SHP77 treated with DMSO at 0.1 percent for 48 hours (cell line): ENCODE measurements at places on chromosomes 7 and 10.

DNA sequence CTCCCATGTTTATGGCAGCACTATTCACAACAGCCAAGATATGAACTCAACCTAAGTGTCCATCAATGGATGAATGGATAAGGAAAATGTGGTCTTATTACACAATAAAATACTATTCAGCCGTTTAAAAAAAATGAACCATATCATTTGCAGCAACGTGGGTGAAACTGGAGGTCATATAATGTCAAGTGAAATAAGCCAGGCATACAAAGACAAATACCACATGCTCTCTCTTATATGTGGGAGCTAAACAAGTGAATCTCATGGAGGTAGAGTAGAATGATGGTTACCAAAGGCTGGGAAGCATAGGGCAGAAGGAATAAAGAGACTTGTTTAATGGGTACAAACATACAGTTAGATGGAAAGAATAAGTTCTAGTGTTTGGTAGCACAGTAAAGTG is 699.1 kb downstream of the NRG3 start:
- no peak for DNase-seq

GRCh38 chr7:100465299-100465698 is 1.2 kb upstream of the SPACDR start:
- DNase-seq, result no peak

- no peak for DNase-seq
Observed at GRCh38 chr10:624605-625332, 64.7 kb downstream of the DIP2C start.

DNA sequence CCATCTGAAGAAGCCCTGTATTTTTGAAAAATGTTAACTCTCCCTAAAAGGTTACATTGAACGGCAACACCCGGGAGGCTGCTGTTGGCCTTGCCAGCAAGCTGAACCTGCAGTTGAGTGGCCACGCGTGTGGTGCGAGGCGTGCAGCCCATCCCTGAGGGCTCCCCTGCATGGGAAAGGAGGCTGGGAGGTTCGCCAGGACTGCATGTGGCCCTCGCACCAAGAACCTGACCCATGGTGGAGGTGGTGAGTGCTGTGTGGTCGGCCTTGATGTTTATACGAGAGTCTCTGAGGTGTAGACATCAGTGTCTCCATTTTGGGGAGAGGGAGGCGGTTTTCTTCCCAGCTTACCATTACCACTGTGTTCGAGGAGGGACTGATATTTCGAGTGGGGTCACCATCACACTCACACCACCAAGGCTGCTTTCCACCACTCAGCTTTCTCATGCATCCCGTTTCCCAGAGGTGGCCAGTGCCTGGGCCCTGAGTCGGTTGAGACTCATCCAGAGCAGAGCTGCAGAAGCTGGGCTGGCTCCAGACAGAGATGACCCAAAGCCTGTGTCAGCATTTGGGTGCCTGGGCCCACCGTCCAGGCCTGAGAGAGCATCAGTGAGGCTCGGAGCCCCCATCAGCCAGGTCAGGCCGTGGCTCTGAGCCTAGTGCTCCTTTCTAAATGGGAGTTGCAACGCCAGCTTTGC is 222.6 kb downstream of the EBF3 start:
- DNase-seq, result no peak

DNA sequence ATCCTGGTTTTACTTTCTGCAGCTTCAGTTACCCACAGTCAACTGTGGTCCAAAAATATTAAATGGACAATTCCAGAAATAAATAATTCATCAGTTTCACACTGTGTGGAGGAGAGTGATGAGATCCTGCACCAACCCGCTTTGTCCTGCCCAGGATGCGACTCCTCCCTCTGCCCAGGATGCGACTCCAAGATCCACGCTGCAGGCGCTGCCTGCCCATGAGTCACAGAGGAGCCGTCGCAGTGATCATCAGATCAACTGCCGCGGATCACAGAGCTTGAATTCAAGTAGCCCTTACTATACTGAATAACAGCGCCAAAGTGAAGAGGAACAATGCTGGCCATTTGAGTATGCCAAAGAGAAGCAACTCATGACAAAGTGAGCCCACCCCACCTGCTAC is 61.5 kb downstream of the GRB10 start:
- no peak for DNase-seq

- no peak for DNase-seq
Observed at GRCh38 chr7:44634187-44634838, 27.9 kb downstream of the OGDH start.

GRCh38 chr7:154416714-154417113 is 364.5 kb downstream of the DPP6 start:
- no peak for DNase-seq

DNA sequence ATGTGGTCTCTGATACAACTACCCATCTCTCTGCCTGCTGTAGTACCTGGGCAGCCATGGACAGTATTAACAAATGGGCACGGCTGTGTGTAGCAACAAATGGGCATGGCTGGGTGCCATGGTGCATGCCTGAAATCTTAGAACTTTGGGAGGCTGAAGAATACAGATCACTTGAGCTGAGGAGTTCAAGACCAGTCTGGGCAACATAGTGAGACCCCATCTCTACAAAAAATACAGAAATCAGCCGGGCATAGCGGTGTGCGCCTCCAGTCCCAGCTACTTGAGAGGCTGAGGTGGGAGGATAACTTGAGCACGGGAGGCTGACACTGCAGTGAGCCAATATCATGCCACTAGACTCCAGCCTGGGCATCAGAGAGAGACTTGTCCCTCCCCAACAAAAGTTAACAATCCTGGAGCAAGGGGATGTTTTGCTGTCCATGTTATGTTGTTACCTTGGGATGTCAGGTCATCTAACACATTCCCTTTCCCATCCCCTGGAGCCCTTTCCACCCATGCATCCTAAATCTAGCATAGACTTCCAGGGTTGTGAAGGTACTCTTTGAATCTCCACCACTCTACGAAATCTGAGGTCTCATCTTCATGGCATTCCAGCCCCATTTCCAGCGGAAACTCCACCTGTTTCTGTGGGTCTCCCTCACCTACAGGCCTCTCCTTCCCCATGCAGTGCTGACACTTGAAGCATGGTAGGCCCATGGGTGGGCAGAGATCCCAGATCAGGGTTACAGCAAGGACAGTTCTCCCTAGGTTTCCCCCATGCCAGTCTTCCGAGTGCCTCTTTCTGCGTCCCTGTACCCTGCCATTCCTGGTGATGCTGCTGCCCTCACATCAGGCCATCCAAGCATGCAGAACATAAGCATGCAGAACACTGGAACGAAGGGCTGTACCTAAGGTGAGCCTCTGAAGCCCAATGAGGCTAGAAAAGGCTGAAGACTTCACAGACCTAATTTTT is 13.1 kb downstream of the FXYD4 start:
- DNase-seq, result no peak

DNA sequence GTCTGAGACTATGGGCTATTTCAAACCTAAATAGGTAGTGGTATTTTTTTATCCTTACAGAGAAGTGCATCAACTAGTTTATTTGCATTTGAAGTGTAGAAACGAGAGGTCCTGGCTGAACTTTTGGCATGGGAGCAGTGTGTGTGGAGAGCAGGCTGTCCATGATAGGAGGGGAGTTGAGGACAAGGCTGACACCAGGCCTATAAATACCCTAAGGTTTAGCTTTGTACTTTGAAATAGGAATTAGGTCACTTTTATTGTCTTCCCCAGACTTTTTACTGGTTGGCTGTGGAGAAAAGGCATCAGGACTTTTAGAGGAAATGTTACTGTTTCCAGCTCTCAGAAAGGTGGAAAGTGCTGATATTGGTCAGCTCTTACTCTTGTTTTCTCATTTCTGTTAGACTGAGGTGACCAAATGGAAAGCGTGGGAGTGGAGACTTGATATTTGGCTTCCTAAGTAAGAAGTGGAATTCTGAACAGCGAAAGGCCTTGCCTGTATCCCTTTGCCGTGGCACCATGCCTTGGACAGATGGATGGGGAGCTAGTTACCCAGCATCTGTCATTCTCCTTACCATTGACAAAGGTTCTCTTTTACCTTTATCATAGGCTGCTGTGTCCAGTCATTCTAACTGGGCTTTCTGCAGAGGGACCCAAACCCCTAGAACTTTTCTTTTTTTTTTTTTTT is 46.0 kb downstream of the GBF1 start:
- no peak for DNase-seq

DNA sequence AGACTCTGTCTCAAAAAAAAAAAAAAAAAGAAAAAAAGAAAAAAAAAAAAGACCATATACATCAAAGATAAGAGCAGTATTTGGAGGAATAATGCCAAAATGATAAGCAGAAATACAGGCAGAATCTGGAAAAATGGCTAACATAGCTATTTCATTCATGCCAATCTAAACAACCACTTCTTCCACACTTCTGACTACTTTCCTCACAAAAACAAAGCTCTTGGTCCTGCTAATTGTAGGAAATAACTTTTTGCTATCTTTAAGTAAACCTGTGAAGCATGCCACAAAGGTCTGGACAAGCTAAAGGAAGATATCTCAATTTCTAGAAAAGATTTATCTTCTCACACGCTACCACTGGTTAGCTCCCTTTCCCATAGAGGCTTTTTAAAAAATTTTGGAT is 30.4 kb downstream of the MICU1 start:
- DNase-seq, result no peak

GRCh38 chr7:80060218-80060806 is 74.3 kb upstream of the GNAI1 start:
- peak; percentile 41 for DNase-seq

DNA sequence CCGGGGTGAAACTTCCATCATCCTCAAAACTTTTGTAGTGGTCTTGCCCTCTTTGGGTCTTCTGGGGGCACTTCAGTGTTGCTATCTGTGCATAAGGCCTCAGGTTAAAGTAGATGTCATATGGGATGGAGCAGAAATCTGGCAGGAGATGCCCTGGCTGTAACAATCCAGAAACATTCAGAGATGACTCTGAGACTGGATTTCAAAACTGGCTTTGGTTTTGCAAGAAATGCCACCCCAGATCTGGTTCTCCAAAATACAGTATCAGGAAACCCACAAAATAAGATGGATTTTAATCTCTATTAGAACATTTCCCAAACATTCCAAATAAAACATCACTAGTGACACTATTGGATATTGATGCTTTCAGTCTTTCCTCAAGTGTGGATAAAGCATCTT is 191.5 kb downstream of the REEP3 start:
- DNase-seq, result no peak

DNA sequence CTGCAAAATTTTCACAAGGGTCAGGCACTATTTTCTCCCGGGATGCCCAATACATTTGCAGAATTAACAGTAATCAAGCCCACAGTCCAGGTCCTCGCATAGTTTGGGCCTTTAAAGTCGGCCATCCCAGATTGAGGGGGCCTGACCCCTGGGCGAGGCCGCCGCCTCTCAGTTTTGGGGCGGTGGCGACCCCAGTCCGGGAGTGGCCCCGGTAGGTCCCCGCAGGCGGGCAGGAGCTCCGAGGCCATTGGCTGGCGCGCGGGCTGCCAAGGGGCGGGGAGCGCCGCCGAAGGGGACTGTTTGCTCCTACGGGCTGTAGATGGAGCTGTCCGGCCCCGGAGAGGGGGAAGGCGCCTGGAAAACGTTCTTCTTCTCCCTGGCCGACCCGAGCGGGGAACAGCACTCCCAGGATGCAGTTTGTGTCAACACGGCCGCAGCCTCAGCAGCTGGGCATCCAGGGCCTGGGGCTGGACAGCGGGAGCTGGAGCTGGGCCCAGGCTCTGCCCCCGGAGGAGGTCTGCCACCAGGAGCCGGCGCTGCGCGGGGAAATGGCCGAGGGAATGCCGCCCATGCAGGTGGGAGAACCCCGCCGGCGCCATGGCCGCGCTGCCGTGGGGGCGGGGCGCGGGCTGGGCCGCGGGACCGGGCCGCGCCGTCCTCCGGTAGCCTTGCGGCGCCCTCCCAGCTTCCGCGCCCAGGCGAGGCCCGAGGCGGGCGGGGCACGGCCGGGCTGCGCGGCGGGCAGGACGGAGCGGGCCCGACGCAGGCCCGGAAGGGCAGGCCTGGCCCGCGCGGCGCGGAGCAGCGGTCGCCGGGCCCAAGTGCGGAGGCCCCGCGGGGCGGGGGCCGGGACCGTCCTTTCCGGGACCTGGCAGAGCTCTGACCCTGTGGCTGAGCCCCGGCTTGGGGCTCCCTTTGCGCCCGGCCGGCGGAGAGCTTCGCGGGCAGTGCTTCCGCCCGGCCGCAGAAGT is at the start of gene ZNF282:
Gene ZNF282 (plus strand): TSS at position 367 of the 971 bp plus-strand sequence. CDS start 44 bp downstream, at position 411.
- peak; percentile 69 for DNase-seq

DNA sequence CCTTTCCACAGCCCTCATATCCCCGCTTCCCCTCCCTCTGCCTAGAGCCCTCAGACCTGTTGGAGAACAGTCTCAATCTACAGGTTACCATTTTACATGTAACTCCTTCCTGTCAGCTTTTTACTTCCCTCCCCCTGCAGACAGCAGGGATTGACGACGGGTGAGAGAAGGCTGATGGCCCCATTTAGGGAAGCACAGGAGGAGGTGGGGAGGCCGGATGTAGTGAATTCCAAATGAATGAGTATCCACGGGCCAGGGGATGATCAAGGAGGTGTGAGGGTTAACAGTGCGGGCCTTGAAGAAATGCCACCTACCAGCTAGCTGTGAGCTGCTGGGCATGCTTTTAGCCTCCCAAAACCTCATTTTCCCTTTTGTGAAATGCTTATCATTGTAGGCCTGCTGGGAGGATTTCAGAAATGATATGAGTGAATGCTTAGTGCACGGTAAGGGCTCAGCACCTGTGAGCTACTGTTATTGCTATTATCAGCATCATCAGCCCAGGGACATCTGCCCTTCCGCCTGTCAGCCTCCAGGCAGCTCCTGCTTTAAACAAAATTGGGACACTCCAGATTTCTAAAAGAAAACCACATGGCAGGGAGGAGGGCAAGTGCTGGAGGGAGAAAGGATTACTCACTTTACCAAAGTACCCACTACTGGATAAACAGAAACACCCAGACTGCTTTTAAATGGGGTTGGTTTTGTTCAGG is 6.5 kb upstream of the NANOS1 start:
- DNase-seq, result no peak

GRCh38 chr7:157903710-157904109 is 566.9 kb downstream of the DNAJB6 start:
- DNase-seq, result no peak

GRCh38 chr7:6636741-6637543 is at the start of gene ZNF316:
ZNF316 (plus strand) TSS chr7:6637318; CDS start chr7:6642410, 5,092 bp downstream.
- DNase-seq, result no peak

DNA sequence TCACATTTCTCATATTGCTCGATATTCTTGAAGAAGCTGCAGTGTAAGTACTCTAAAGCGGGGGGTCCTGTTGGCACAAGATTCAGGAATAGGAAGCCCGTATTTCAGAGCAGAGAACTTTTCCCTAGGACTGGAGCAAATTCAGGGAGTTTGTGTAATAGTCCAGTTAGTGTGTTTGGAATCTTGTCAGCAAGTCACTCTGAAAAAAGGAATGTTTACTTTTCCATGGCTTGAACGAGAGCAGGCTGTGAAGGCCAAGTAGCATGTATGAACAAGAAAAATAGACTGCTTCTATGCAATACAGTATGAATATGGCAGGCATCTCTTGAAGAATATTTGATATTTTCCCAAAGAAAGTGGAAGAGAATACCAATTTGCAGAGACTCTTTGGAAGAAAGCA is 39.8 kb downstream of the CDC123 start:
- no peak for DNase-seq

GRCh38 chr7:49636400-49636799 is 137.0 kb upstream of the VWC2 start:
- no peak for DNase-seq

GRCh38 chr10:89523274-89523673 is 12.1 kb downstream of the SLC16A12 start:
- DNase-seq, result no peak

GRCh38 chr10:84845628-84846261 is 517.4 kb downstream of the CCSER2 start:
- no peak for DNase-seq
